Dermis blood vessel endothelial cell (primary cell): ENCODE measurements at places on chromosomes 7 and 10.

DNA sequence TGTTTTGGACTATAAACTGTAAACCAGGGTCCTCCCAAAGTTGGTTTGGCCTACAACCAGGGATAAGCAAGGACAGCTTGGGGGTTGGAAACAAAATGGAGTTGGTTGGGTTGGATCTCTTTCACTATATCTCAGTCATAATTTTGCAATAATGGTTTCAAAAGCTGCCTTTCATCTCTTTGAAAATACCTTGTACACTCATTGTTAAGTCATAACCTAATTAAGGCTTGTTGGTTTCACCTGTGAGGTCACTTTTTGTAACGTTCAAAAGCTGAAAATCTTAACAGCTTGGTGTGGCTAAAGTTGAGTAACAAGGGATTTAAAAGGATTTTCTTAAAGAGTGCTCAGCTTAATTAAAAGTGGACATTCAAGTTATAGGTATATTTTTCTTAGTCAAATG is 476.1 kb downstream of the IPMK start:
- no peak for DNase-seq

- no peak for DNase-seq
These were observed 217.0 kb downstream of the PAXIP1 start for GRCh38 chr7:154785898-154786297.

- DNase-seq: no peak
These were observed 186.0 kb upstream of the TCF7L2 start for GRCh38 chr10:112763916-112764520.

DNA sequence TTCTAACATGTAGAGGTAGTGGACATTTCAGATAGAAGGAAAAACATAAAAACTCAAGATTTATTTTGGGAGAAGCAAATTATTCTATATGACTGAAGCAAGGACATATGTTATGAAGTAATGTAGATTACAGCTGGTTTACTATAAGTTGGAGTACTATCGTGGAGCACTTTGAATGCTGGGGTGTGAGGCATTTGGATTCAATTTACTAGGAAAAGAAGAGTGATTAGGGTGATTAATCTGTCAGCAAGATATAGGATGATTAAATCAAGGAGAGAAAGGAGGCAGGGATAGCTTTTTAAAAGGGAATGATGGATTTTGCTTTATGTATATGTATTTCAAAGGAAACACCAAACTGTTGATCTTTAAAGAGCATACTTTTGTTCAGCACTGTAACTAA is 318.4 kb upstream of the KAT6B start:
- no peak for DNase-seq

DNA sequence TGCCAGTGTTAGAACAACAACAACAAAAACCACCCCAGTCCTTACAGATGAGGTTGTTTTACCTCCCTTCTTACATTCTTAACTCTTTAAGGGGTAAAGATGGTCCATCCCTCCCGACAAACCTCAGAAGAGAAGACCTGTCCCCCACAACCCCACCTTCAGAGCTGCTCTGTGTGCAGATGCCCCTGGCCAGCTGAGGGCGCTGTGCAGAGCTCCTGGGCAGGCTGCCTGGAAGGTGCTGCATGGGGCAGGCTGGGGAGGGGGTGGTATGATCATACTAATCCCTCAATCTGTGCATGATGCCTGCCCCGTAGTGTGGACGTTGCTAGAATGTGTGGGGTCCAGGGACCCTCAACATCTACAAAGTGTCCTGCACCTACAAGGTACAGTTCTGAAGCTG is 387.1 kb downstream of the INHBA start:
- peak; percentile 8 for DNase-seq

DNA sequence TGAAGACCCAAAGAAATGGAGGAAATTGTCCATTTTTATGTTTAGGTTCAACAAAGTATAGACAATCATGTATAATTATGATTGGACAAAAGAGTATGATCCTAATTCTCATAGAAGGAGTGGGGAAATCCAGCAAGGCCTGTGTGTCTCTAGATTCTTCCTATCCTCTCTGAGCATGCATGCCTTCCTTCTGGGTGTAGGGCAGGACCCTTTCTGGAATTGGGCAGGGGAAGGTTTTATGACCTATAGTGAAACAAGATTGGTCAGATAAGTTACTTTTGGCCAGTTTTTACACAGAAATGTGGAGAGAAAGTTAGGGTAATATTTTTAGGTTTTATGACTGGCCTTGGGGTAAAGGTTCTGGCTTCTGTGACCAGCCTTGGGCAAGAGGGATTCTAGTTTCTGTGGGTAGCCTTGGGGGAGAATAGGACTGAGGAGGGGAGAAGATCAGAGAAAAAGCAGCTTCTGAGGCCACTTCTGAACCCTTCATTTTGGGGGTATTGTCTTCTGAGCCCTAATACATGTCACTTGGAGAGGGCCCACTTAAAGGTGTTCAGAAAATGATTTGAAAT is 289.4 kb downstream of the EXOC4 start:
- no peak for DNase-seq

GRCh38 chr7:107441581-107442422 is 28.1 kb upstream of the GPR22 start:
- DNase-seq: no peak

- no peak for DNase-seq
These were observed 18.3 kb downstream of the GPER1 start for GRCh38 chr7:1106063-1106792.

DNA sequence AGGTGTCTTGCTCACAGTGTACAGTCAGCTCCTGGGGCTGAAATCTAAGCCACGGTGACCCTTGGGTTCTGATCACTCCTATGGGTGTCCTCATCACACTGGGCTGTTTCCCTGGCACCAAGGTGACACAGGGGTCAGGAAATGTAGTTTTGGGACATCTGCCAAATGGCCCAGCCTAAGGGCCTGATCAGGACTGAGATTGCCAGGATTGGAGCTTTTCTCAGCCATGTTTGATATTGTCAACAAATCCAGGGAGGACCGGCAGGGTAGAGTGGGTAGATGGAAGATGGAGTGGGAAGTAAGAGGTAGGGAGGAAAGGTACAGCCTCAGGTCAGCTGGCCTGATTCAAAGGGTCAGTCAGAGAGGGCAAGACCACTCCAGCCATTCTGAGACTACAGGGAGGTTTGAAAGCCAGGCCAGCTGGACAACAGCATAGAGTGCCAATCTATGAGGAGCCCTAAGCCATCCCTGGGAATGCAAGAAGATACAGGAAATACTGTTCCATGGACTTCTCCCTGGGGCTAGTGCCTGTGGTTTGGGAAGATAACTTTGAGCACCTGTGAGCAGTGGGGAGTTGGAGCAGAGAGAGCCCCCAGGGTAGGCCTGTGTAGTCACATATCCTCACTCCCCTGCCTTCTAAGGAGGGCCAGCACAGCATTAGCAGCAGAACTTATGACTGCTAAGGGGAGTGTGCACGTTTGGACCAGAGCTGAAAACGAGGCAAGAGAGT is 377.3 kb upstream of the ZMIZ1 start:
- DNase-seq: no peak

- no peak for DNase-seq
These were observed 227.9 kb downstream of the PLXNA4 start for GRCh38 chr7:132348341-132348740.

- DNase-seq: peak; percentile 39
These were observed 1.4 kb downstream of the JCAD start for GRCh38 chr10:30057894-30058556.

DNA sequence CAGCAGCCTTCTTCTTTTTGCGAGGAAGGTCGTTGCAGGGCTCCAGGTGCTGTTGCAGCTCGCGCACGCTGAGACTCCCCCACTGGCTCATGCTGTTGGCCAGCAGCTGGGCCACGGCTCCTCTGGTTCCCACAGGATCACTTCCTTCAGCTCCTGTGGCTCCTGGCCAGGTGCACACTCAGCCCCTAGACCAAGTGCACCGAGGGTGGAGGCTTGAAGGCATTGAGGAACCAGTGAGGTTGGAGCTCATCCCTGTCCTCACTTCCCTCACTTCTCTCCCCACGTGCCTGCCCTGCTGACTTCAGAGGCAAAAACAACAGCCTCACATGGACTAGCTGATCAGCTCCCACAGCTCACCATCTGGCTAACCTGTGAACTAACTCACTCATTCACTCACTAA is 46.2 kb upstream of the ADRB1 start:
- DNase-seq: no peak

DNA sequence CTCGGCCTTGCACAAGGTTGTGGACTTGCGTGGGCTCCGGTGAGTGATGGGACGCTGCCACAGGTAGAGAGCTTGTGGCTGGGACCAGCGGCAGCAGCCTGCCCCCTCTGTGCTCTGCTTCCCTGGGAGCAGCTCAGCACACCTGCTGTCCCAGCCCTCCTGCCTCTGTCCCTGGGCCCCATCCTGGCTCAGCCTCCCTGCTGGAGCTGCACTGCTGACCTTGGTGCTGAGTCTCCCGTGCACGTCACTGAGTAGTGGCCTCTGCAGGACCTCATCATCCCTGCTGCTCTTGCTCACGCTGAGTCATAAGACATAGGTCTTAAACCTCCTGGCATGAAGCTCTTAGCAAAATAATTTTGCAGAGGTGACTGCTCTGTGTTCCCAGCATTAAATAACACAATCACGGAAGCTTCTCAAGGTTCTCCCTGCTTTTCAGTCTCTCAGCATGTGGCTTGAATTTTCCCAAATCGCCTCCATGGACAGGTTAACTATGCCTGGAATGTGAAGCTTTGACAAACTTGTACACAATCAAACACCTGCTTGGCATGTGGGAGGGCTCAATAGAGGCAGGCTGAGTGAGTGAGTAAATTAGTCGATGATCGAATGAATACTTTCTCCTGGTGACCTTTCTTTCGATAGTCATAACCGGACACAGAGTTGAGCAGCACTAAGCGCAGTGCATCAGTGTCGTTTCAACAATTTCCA is 63.8 kb upstream of the NPS start:
- no peak for DNase-seq

DNA sequence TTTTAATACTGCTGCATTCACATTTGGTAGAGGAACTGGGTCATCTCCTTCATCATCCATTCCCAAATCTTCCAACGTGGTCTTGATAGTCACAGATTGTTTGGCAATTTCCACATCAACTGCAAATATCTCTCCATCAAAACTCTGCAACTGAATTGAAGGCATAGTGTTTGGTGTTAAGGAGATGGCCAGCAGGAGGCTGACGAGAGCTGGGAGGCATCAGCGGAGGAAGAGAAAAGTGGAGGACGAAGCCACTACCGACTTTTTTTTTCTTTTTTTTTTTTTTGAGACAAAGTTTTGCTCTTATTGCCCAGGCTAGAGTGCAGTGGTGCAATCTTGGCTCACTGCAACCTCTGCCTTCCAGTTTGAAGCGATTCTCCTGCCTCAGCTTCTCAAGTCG is 205.0 kb upstream of the KCTD7 start:
- DNase-seq: no peak

- no peak for DNase-seq
These were observed 50.8 kb downstream of the ESYT2 start for GRCh38 chr7:158778471-158778870.

GRCh38 chr7:144529269-144529926 is 125.9 kb upstream of the NOBOX start:
- DNase-seq: no peak

GRCh38 chr10:60382946-60383681 is 6.6 kb downstream of the ANK3 start:
- DNase-seq: no peak

GRCh38 chr7:107971613-107972012 is 31.3 kb downstream of the LAMB1 start:
- DNase-seq: no peak

- no peak for DNase-seq
These were observed 4.1 kb downstream of the KNDC1 start for GRCh38 chr10:133163889-133164815.

DNA sequence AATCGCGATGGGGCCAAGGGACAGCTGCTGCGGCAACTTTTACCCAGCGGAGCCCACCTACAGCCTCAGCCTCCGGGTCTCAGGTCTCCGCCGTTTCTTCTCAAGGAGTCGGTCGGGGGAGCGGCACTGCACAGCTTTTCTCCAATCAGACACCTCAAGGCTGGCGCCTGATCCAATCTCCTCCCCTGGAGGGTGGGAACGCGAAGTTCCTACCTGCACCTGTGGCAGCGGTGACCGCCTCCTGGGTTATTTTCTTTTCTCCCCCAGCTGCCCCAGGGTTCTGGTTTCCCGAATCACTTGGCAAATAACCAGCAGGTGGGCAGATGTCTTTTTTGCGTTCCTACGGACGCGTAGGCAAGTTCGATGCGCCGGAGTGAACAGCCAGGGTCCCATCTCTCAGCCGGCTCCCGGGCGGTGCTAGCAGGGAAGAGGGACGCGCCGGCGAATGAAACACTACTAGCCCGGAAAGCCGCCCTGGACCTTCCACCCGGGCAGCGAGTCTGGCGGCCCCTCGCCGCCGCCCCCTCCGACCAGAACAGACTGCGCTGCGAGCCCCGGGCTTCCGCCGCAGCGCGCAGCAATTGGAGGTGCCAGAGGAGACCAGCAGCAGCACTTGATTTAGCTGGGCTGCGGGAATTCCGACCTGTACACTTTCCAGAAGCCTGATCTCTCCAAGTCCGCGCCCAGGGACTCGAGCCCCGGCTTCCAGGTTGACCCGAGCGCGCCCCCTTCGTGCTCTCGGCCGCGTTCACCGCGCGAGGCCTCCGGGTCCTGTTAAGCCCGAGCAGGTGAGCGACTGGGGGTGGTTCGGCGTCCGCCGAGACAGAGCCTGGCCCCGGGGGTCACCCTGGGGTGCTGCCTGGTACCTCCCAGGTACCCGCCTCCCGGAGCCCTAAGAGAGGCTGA is at the start of gene PRR15:
Gene PRR15 (plus strand): TSS at position 246 of the 906 bp plus-strand sequence. CDS start 2,495 bp downstream, outside the sequence.
- DNase-seq: peak; percentile 14

DNA sequence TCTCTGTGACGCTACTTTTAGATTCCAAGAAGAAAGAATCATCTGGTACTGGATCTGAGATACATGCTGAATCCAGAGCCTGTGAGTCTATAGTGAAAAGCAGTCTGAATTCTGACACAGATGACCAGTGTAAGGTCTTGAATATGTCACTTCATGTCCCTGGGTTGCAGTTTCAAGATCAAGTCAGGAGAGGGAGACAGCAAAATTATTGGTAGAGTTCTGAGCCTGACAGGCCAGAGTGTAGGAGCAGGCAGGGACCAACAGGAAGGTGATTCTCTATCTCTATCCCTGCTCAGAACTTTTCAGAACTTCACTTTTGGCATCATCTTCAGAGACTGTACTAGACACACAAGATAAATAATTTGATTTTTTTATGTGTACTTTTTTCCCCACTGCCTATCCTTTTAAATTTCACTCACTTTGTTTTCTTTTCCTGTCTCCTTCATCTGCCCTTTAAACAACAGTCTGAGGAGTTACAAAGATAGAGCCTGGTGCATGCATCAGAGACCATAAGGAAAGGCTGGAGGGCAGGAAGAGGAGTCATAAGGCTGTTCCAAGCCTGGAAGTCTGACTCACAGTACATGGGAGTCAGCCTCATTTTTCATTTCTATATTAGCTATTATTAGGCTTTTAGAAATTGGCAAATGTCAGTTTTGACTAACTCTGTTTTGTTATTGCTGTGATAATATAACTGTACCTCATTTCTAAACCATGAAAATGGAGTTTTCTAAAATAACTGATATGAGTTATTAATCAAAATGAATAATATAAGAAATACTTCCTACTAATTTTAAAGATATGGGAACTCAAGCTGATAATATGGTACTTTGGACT is 120.2 kb upstream of the TMEM229A start:
- peak; percentile 74 for DNase-seq

GRCh38 chr10:58513188-58514110 is 777 bp downstream of the BICC1 start:
- peak; percentile 19 for DNase-seq
